ENCODE measurements at places on chromosomes 6 and 20.

DNA sequence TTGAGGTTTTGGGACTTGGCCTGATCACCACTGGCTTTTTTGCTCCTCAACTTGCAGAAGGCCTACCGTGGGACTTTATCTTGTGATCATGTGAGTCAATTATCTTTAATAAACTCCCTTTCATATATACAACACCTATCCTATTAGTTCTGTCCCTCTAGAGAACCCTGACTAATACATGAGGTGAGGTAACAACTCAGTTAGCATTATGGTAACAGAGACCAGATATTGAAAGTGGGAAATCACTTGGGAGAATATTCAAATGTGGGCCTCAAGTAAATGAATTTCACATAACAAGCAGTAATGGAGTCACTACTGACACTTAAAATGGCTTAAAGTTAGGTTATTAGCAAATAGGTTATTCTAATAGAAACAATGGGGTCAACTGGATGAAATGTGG lies 438.1 kb upstream of the AGPAT4 start:
- no peak for DNase-seq

GRCh38 chr6:74768120-74768519 lies 437.7 kb downstream of the COL12A1 start:
- no peak for DNase-seq

GRCh38 chr20:36205026-36205425 lies 31.3 kb upstream of the AAR2 start:
- DNase-seq: no peak

DNA sequence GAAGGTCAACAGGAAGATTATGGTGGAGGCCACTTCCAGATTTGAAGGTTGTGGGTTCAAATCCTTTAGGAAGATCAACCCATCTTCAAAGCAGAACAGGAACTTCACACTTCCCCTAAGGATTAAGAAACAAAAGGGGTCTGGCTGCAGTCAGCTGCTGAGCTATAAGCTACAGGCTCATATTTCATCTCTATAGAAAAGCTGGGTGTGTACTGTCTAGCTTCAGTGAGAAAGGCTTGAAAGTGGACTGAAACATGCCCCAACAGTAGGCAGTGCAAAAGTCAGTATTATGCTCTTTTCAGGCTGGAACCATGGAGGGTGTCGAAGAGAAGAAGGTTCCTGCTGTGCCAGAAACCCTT lies 60.1 kb upstream of the SPDEF start:
- no peak for DNase-seq

GRCh38 chr6:137708481-137708880 lies 158.6 kb upstream of the TNFAIP3 start:
- DNase-seq: no peak

DNA sequence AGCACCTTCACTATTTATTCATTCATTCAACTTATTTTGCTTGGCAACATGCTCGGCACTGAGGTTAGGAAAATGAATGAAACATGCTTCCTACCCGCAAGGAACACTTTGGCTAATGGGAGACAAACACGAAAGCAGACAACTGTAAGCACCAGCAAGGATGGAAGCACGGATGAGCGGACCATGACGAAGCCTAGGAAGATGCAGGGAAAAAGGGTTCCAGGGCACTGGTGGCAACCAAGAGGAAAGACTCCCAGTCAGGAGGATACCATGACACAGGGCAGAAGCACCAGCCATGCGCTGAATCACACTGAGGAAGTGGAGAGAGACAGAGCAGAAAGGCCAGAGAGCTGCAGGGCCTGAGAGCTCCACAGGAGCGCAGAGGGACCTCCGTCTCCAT lies 9.8 kb downstream of the PDE10A start:
- no peak for DNase-seq

GRCh38 chr6:56043761-56044160 lies 168.4 kb upstream of the BMP5 start:
- no peak for DNase-seq

- no peak for DNase-seq
These were observed 47.6 kb upstream of the SMLR1 start for GRCh38 chr6:130779658-130780033.

- no peak for DNase-seq
These were observed 27.1 kb downstream of the BANF2 start for GRCh38 chr20:17726902-17727301.

- peak; percentile 58 for DNase-seq
These were observed 657 bp downstream of the RALY start for GRCh38 chr20:33994222-33994913.

DNA sequence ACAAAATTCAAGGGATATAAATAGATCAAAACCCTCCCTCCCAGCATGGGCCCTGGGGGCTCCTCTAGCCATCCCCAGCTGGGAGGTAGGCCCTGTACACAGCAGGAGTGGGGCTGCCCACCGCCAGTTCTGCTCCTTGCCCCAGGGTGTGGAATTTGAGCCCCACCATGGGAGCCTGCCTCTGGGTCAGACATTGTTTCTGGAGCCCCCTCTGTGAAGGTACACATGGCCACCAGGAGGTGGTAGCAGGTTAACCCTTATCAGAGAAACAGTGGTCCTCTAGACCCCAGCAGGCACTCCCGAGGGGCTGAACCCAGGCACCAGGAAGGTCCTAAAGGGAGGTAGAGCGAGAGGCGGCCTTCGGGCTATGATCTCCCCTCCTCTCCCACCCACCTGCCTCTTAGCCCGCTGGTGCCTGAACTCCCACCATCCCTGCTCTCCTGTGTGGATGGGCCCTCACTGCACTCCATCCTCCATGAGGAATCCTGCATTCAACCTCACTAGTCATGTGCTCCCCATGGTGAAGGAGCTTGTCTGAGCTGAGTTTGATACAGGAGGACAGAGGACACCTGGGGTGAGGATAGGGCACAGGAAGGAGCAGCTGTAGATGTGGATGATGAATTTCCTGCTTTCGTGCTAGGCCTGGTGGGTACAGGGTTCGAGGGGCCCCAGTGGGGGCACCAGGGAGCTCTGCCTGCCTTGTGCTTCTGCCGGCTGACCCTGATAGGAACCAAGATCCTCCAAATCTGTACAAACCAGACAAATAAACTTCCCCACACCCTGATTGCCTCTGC lies 114.9 kb downstream of the GRM4 start:
- DNase-seq: peak; percentile 12

- no peak for DNase-seq
These were observed 202.0 kb upstream of the GMDS start for GRCh38 chr6:2447318-2447920.

DNA sequence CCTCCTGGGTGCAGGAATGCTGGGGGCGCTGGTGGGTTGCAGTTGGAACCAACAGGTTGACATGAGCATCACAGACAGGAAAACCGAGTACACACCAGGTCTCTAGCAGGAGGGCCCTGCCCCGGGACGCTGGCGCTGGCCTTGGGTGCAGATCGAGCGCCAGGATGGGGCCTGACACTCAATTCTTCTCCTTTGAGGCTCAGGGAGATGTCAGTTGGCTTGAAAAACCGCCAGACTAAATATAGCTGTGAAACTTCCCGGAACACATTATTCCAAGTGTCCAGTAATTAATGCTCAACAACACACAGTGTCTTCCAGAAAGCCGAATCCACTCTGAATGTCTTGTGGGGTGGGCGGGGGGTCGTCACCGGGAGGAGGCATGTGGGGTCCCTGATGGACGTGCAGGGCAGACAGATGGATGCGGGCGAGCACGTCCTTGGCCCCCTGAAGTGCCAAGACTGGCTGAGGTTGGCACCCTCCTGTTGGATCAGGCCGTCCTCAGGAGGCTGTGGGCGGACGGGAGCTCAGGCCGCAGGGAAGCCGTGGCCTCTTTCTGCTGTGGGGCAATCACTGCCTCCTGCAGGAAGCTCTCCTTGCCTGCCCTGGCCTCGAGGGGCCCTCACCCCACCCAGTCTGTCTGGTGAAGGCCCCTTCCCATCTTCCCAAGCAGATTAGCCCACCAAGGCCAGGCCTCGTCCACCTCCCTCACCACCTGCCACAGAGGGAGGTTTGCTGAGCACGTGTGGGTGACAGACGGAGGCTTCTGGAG lies 19.4 kb upstream of the GATA5 start:
- no peak for DNase-seq

- no peak for DNase-seq
These were observed 184.7 kb upstream of the PREP start for GRCh38 chr6:105587349-105588122.

DNA sequence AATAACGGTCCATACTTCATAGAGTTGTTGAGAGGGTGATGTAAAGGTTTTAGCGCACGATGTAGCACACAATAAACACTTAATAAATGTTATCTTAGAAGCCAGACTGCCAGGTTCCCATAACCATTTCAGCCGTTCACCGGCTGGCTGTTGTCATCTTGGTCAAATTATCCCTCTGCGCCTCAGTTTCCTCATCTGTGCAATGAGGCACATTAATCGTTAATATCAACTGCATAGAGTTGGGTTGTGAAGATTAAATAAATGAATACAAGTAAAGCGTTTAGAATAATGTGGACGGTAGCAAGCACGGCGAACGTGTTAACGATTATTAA lies 432 bp upstream of the PSMF1 start:
- no peak for DNase-seq

DNA sequence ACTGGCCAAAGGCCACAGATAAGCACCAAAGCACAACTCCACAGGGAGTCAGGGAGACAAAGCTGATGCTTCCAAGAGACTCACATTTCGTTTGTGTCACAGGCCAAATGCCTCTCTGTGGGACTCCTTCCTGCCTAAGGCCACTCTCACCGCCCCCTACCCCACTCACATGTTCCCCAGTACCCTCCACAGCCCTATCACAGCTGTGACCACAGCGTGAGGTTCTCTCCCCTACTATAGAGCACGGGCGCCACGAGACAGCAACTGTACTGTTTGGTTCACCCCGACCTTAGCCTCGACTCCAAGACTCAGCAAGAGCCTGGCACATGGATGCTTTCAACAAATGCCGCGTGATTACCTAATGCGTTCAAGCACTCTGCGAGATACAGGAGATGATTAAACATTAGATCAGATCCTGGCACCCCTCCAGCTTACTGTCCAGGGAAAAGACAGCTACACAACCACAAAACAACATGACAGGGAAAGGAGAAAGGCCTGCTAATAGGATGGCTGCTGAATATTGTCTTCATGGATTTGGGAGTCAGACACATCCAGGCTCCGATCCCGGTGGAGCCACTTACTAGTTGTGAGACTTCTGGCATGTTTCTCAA lies 105.5 kb downstream of the AGPAT4 start:
- peak; percentile 77 for DNase-seq

DNA sequence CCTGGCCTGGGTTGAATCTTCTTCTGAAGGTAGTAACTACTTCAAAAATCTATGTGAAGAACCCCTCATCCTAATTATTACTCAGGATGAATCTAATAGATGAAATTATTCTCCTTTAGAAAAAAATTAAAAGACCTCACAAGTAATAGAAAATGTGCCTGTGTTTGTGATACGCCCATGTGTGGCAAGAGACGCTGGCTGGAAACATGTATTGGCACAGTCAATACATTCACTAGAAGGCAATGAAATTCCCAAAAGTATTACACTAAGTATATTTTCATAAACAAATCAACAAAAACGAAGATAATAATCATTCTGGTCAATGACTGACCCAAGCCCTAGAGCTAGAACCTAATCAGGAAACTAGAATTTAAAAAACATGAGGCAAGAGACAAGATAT lies 64.0 kb downstream of the B4GALT5 start:
- DNase-seq: no peak

DNA sequence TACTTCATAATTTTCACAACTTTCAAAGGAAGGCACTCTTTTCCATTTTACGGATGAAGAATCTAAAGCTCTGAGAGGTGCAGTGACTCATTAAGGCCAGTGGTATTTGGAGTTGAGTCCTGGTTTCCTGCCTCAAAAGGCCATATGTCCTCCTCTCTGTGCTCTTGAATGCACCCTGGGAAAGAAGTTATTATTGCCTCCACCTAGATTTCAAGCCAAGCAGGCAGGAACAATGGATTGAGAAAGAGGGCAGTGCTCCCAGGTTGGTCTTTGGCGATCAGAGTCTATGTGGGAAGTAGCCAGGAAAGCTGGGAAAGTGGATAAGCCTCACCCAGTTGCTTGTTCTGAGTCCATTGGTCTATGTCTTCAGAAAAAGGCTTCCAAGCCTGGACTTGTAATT lies 165.0 kb downstream of the MAFB start:
- DNase-seq: no peak

DNA sequence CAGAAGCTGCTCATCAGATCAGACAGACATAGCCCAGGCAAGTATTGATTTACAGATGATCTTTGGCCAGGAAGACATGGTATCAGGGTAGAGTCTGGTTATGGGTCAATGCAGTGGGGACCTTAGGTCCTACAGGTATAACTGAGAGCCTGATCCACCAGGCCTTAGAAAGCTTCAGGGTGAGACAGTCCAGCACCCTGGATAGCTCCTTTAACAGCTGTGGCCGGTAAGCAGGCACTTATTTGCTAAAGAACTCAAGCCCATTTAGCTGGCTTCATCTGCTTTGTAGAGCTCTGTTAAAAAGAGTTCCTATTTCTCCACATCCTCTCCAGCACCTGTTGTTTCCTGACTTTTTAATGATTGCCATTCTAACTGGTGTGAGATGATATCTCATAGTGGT lies 39.6 kb downstream of the ESR1 start:
- DNase-seq: no peak

- DNase-seq: no peak
These were observed 204.0 kb upstream of the PLN start for GRCh38 chr6:118344014-118344670.

DNA sequence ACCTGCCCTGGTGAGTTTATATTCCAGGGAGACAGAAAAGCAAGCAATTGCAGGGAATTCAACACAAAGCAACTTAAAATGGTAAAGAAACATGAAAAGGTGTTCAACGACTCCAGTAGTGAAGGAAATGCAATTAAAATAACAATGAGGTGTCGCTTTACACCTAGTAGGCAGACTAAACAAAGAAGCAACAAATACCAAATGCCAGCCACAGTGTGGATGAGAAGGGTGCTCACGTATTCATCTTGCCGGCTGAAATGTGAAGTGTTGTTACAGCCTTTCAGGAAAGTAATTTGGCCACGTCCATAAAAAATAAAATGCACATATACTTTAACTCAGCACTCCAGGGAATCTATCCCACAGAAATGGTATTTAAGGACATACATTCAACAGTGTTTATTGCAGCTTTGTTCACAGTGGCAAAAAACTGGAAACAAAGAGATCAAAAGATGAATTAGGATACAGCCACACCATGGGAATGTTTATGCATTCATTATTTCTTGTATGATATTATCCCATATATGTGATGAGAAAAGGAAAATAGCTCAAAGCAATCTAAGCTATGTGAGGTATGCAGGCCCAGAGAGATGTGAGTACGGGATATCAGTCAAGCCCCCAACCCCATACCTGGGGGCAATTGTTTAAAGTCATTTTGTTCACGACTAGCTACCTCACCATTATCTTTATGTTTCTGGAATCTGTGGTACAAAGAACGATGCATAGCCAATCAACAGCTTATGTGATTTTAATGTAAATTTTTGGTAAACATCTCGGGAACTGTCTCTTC lies 266.0 kb upstream of the SOX4 start:
- DNase-seq: no peak

DNA sequence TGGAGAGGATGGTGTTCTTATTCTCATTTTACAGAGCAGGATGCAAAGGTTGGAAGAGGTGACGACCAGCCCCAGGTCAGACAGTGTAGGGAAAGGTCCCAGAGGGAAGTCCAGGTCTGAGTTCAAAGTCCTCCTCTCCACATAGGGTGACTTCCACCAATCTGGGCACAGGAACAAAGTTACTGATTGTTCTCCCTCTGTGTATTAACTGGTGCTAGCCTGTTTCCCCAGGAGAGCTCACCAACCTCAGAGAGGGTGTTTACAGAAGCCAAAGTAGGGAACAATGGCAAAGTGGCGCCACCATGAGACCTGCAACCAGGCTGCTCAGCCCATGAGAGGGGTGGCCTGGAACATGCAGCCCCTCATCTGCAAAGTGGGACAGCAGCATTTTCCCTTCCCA lies 16.8 kb upstream of the SIRPB1 start:
- DNase-seq: no peak
